DMS 273 treated with DMSO at 0.1 percent for 48 hours (cell line): ENCODE measurements at places on chromosomes 5 and 9.

GRCh38 chr5:83911367-83911919 lies 190.8 kb upstream of the HAPLN1 start:
- DNase-seq = no peak

- no peak for DNase-seq
Observed at GRCh38 chr9:123871781-123872180, 58.1 kb downstream of the DENND1A start.

DNA sequence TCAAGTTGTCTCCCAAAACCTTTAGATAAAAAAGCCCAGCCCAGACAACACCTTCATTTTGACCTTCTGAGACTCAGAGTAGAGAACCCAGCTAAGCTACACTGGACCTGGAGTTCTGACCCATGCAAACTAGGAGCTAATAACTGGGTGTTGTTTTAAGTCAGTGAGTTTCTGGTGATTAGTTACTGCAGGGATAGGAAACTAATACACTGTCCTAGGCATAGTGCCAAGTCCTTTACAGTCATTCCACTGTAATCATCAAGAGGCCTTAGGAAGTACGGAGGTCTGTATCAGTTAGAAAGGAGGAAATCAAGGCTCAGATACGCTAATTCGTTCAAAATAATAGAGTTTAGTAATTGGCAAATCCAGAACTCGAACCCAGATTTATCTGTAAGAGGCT lies 197.9 kb downstream of the KCTD16 start:
- no peak for DNase-seq

DNA sequence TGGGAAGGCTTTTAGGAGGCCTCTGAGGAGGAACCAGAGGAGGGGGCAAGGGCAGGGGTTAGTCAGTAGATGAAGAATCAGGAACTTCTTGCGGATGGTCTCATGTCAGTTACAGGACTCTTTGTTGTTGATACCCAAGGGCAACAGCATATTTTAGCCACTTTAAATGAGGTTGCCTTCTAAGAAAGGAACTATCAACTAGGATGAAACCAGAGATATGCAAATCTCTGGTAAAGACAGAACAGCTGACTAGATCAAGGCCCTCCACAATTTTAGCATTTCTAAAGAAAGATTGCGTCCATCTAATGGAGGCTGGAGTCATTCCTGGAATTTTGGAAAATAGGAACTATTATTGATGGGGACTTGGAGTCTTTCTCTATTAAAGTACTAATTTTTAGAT lies 57.7 kb upstream of the KLF4 start:
- no peak for DNase-seq

- no peak for DNase-seq
Observed at GRCh38 chr5:119063579-119064379, 7.1 kb upstream of the DMXL1 start.

DNA sequence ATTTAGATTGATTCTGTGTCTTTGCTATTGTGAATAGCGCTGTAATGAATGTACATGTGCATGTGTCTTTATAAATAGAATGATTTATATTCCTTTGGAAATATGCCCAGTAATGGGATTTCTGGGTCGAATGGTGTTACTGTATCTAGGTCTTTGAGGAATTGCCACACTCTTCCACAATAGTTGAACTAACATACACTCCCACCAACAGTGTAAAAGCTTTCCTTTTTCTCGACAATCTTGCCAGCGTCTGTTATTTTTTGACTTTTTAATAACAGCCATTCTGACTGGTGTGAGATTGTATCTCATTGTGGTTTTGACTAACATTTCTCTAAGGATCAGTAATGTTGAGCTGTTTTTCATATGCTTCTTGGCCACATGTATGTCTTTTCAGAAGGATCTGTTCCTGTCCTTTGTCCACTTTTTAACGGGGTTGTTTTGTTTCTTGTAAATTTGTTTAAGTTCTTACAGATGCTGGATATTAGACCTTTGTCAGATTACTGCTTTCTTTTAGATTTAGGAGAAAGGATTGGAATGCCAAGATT lies 125.0 kb upstream of the NR5A1 start:
- DNase-seq = no peak

DNA sequence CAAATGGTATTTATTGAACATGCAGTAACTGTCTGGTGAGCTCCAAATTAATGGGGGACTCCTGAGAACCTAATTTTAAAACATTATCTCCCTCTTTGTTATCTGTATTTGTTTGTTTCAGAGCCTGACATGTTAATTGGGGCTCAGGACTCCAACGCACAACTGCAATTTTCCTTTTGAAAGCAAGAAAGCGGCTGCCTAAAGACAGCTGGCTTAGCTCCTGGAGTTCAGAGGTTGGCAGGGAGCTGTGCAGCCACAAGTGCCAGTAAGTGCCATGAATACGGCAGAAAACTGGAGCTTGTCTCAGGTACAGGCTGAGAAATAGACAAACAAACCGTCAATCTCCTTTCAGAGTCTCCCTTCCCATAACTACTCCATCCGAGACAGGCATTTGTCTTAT lies 80.9 kb downstream of the PPP2R2B start:
- DNase-seq = no peak

- DNase-seq = no peak
Observed at GRCh38 chr9:21968331-21969010, 25.7 kb downstream of the CDKN2A start.

GRCh38 chr5:37893434-37894134 lies 53.7 kb upstream of the GDNF start:
- no peak for DNase-seq
